H9 (cell line): ENCODE measurements at places on chromosomes 3 and 15. TPM values are rescaled to one million over a fixed set of nuclear protein-coding genes. Genes with fewer than 3 reads are reported as not detected.

- DNase-seq = no peak
Measured at GRCh38 chr3:120244834-120245225, 40.2 kb downstream of the GPR156 start.

DNA sequence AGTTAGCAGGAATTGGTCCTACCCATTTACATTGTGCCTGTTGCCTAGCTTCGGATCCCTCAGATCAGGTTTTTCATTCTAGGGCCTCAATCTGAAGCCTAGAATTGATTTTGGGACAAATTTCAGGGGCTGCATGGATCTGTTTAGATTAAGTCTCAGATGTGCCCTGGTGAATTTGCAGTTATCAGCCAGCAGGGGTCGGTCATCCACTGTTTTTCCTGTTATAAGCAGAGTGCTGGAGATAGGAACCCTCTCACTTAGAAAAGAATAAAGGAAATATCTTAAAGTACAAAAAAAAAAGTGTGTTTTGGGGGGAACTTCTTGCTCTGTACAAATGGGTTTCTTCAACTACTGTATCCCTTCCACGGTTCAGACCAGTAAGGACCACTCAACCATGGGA is 212.5 kb downstream of the BCHE start:
- DNase-seq = no peak

- DNase-seq = no peak
Measured at GRCh38 chr3:175956964-175957363, 1097.8 kb downstream of the NAALADL2 start.

GRCh38 chr3:152403632-152404066 is 134.9 kb downstream of the MBNL1 start:
- no peak for DNase-seq

Gene CYP1A2
- not detected in 2 replicates for total RNA-seq
